Nucleus accumbens (tissue), 56 donors: ENCODE measurements at places on chromosomes 2 and 18.
A peak's percentile ranks its signal among the peaks of the same experiment; 100 is the strongest.

- DNase-seq, result no peak
These were observed 5.8 kb downstream of the PSD4 start for GRCh38 chr2:113179446-113180045.

GRCh38 chr2:163347982-163348856, 387.6 kb downstream of the FIGN start:
- DNase-seq, result peak; percentile 73

GRCh38 chr18:50154420-50154819, 40.5 kb downstream of the MYO5B start:
- no peak for DNase-seq

GRCh38 chr2:133760376-133760775, 192.1 kb upstream of the NCKAP5 start:
- no peak for DNase-seq

GRCh38 chr2:313991-314390, 26.1 kb upstream of the ALKAL2 start:
- DNase-seq, result no peak

DNA sequence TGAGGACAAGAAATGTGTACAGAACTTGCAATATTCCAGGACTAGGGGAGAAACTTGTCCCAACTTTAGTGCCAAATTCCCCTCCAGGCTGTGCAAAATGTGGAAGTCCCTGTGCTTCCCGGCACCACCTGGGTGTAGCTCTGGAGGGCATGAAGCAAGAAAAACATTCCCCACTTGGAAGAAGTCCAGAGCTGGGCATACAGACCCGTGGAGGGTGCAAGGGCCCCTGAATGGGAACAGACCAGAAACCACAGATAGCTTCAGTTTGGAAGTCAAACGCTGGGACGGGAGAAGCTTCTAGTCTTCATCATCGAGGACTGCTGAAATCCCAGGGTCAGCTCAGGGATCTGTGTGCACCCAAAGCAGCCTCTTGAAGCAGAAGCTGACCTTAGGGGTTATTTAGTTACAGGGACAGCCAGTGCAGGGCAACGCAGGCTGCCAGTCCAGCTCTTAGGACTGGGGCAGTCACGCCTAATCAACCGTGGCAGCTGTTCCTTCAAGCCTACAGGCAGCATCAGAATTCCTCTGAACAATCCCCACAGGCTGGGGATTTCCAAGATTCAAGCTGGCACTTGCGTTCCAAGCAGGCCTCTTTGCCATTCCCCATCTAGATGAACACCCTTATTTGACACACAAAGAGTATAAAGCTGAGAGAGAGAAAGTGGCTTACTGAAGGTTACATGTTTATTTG, 269.4 kb downstream of the LOXHD1 start:
- no peak for DNase-seq

GRCh38 chr2:181178823-181179412, 198.5 kb downstream of the UBE2E3 start:
- DNase-seq, result no peak

DNA sequence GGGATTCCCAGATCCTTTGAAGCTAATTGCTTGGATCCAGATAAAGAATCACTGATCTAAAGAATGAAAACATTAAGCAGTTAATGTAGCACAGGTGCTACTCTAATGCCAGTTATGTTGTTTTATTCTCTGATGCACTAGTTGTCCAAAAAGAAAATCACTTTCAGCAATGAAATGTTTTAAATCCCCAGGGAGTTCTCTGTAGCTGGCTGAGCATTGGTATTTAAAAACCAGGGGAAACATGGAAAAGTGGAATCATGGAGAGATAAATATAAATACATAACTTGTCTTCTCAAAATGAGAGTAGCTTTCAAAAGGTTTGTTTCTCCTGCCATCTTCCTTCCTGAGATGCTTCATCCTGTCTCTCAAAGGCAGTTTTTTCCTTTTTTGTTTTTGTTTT, 37.7 kb downstream of the CD302 start:
- no peak for DNase-seq

GRCh38 chr18:55307505-55307904, 280.5 kb downstream of the TCF4 start:
- no peak for DNase-seq

DNA sequence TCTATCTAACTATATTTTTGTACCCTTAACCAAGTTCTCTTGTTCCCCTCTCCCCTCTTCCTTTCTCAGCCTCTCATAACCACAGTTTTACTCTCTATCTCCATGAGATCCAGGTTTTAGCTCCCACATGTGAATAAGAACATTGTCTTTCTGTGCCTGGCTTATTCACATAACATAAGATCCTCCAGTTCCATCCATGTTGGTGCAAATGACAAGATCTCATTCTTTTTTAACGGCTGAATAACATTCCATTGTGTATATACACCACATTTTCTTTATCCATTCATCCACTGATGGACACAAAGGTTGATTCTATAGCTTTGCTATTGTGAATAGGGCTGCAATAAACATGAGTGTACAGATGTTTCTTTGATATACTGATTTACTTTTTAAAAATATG, 83.9 kb upstream of the TMEM178A start:
- no peak for DNase-seq

DNA sequence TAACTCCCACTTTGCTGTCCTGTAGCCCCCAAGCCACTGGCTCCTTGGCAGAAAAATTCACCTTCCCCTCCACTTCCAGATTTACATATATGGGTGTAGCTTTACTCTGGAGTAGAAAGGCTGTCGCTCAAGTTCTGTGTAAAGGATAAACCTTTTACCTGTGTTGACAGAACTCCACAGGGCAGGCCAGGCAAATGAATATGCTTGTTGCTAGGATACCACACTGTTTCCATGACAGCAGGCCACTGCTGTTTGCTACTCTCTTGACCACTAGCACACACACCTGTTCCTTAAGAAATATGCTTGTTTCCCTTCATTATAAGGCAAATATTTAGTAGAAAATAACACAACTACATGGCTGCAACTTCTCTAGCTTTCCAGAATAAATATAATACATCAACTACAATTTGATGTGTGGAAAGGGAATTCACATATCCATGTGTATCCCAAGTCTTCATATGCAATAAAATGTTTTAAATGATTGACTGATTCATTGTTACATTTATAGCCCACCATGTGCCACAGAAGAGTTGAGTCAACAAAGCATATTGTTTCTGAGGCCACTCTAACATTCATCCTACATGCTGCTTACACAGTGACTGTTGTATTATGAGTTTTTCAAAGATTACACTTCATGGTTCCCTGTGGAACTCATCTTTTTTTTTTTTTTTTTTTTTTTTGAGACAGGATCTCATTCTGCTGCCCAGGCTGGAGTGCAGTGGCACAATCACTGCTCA, 56.2 kb upstream of the ROCK1 start:
- DNase-seq, result no peak

DNA sequence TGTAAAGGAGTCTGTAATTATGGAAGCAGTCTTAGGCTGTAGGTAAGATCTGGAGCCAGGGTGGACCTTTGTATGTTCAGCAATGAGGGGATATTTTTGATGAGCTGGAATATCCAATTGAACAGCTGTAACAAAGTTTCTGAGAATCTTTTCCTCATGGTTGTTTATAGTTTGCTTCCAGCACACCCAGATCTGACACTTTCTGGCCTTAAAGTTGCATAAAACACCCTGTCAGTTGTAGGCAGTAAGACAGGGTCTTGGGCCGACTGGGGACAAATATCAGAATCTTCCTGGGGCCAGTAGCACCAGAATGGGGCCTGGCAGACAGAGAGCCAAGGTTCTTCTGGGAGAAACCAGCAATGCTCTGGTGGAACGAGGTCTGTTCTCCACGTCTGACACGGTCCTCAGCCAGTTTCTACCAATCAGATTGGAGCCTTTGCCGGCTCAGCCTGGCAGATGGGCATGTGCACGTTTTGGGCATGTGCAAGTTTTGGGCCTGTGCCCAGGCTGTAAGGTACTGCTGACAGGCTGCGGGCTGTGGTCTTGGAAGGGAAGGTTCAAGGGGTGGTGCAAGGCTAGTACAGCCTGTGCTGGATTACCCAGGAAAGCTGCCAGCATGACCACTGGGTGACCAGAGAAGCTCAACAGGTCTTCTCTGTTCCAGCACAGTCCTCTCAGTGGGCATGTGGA, 89.8 kb downstream of the PRKCE start:
- no peak for DNase-seq

DNA sequence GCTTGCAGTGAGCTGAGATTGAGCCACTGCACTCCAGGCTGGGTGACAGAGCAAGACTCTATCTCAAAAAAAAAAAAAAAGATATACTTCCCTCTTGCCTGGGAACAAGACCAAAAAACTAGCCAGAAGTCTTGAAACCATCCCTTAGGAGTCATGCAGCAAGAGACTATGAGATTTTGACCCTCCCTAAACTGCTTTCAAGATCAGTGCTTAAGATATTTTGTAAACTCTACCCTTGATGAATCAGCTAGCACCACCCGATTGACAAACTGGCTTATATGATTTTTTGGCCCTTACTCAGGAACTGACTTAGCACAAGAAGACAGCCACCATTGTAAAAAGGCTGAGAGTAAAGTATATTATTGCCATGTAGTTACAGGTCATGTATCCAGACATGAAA, 3.8 kb downstream of the SULT1C3 start:
- DNase-seq, result no peak

- no peak for DNase-seq
These were observed 111.5 kb upstream of the EML6 start for GRCh38 chr2:54611830-54612545.

DNA sequence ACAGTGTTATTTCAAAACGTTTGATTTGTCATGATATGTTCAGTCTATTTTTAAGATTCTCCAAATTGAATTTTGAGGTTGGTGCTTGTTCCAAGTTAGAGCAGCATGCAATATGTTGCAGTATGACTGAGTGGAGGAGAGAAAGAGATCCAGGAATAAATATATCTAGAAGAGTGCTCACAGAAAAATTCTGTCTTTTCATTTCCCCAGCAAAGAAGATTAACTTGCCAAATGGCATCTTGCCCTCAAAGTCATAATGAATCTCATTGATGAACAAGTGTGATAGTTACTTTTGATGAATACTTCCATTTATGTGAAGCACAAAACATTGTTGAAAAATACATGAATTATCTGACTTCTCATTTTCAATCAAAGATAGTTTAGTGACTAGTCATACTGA, 95.9 kb downstream of the KCNJ3 start:
- no peak for DNase-seq

- peak; percentile 26 for DNase-seq
These were observed 908 bp downstream of the ERLEC1 start for GRCh38 chr2:53787614-53788289.

GRCh38 chr2:102657770-102658169, 38.4 kb downstream of the SLC9A2 start:
- DNase-seq, result no peak
